Pons (tissue), 1 donor: ENCODE measurements at places on chromosomes 3 and 15.

- DNase-seq: no peak
Observed at GRCh38 chr15:29787767-29788166, 34.5 kb downstream of the TJP1 start.

DNA sequence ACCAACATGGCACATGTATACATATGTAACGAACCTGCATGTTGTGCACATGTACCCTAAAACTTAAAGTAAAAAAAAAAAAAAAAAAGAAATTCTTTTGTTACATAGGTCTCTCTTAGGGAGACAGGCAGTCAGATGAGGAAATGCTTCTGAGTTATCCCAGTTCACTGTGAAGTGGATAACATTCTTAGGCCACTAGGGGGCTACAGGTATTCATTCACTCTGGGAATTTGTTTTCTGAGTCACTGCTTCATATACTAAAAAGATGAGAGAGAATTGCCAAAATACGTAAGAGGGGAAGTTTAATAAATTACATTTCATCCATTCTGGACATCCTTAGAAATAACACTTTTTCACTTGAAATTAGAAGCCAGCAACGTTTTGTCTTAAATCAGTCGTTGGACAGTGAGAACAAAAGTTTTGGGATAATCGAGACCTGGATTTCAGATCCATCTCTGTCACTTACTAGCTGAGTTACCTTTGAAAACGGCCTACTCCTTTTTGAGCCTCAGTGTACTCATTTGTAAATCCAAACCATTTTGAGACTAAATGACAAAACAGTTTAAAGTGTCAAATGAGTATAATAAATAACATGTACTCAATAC is 738.4 kb upstream of the ALCAM start:
- DNase-seq: peak; percentile 20

DNA sequence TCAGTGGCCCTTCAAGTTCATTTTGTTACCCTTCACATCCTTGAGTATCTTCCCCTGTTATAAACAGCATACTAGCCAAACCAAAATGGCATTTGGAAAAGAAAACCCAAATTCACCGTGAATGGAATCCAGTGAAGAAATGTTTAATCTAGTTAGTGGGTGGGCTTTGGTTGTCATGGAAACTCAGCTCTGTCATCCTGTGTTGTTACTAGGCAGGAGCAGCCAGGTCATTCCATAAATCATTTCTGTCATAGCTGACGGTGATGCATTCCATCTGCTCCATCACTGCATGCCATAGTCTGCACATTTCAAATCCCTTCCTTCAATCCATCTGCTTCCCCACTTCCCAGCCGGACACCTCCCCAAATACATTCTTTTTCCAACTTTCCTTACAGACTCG is 140.4 kb upstream of the CGNL1 start:
- DNase-seq: no peak

- no peak for DNase-seq
Observed at GRCh38 chr3:171333784-171334464, 126.3 kb downstream of the TNIK start.

DNA sequence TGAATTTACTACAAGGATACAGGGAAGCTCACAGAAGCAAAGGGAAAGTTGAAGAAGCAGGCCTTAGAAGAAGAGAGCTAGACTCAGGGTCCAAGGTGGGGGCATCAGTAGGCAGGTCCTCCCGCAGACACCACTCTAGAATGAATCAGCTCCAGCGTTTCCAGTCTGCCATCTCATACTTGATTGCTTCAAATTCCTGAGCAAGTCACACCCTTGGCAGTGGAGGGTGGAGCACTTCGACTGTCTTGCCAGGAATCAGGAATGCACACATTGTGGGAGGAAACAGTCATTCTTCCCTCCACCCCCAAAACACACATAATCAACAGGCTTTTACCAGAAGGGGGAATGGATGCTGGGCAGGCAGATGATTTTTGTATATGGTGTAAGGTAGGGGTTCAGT is 78.5 kb downstream of the CHCHD6 start:
- DNase-seq: no peak

DNA sequence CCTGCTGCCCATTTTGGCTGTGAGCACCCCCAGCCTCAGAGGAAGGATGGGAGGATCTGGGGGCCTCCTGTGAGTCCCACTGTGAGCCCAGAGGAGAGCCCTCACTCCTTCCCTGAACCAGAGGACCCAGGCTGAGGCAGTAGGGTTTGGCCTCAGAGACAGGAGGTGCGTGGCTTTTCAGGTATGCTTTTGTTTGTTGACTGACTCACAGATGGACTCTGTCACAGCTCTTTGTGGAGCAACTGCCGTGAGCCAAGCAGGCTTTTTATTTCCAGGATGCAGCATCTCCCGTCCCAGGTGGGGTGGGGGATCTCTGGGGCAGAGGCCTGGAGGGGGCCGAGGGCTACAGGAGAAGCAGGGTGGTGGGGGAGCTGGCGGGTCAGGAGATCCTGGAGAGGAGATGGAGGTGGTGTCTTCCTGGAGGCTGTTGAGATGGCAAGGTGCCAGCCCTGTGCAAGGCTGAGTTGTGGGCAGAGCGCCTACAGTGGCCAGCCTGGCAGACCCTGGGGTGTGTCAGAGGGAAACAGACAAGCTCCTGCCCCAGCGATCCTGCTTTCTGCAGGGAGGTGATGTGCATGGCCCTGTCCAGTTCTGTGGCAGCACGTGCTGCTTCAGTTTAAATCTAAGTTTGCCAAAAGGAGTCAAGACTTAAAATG is 24.0 kb downstream of the PLXNA1 start:
- DNase-seq: no peak

DNA sequence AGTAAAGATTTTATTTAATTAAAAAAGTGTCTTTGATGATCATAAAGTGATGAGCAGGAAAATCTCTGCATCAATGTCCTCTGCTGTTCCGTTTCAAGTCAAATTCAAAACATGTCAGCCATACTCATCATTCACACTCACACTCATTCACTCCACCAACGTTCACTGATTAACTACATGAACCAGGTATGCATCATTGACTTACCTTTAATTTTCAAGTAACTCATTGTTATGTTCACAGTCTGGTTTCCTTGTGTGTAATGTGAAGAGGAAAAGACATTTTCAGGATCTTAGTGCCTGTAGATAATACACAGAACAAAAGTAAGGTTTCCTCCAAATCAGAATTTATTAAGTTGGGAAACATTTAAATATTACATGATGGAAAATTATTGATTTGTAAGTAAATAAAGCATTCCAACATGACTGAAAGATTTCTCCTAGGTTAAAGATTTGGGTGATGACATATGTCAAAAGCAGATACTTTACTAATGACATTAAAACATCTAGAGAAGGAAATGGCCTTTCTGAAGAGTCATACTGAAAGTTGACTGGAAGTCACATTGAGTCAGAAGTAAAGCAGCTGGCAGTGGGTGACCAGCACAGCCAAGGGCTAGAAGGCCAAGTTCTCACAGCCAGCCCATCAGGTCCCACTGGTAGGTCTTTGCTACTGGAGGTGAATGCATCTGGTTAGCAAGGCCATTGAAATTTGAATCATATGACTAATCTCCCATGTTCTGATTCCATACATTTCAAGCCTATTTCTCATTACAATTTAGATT is 251.9 kb downstream of the CDIN1 start:
- no peak for DNase-seq

DNA sequence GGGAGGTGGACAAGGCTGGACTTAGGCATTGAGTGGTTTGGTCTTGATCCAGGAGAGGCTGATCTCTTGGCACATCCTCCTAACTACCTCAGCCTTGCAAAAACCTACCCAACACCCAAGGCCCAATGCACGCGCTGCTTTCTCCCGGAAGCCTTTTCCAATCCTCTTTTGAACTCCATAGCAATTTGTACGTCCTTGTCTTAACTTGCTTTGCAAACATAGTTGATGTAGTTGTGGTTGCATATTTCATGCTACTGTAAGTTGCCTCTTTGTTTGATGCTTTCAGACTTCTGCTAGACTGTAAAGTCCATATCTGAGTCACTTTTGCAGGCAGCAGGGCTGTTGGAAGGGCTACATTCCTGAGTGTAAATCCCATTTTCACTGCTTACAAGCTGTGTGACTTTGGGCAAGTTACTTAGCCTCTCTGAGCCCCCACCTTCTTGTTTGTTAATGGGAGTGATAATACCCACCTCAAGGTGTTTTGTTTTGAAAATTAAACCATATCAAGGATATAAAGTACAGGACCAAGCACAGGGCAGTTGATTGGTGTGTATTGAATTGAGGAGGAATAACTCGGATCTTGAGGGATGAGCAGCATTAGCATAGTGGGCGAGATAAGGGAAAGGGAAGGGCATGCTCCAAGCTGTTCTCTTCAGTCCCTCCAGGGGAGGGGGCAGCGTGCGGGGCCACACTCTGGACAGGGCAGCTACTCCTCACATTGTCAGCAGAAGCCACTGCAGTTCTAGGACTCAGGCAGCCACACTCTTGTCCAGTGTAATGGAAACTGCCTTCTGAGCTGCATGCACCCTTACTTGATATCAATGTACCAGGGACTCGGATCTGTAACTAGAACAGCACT is 28.8 kb downstream of the SIAH2 start:
- DNase-seq: no peak

DNA sequence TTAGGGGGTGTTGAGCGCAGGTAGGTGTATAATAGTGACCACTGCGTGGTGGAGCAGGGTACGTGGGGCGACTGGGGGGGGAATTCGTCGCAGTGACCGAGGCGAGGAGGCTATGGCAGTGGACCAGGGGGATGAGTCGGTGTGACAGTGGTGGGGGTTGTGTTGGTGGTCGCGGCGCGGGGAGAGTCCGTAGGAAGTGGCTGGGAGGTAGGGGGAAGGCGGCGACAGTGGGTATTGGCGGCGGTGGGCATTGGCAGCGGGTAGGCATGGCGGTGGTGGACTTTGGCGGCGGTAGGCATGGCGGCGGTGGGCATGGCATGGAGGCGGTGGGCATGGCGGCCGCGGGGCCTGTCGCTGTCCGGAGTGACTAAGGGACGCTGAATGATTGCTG is 739 bp downstream of the SNRPN start:
- no peak for DNase-seq

DNA sequence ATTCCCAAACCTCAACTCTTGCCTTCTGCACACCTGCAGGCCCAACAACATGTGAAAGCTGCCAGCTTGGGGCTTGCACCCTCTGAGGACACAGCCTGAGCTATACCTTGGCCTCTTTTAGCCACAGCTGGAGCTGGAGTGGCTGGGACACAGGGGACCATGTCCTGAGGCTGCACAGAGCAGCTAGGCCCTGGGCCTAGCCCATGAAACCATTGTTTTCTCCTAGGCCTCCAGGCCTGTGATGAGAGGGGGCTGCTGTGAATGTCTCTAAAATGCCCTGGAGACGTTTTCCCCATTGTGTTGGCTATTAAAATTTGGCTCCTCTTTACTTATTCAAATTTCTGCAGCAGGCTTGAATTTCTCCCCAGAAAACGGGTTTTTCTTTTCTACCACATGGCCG is 7.2 kb downstream of the ZKSCAN7 start:
- no peak for DNase-seq

- DNase-seq: no peak
Observed at GRCh38 chr3:149055575-149055974, 30.8 kb downstream of the HLTF start.

GRCh38 chr3:52026041-52026440 is 30.3 kb downstream of the DUSP7 start:
- no peak for DNase-seq

GRCh38 chr15:85531083-85531482 is 150.7 kb downstream of the AKAP13 start:
- no peak for DNase-seq

- peak; percentile 89 for DNase-seq
Observed at GRCh38 chr3:11021611-11022011, 29.1 kb downstream of the SLC6A1 start.

- no peak for DNase-seq
Observed at GRCh38 chr3:111547631-111548030, 5.6 kb downstream of the CD96 start.

GRCh38 chr3:90253131-90253530 is 1145.7 kb downstream of the EPHA3 start:
- DNase-seq: no peak

GRCh38 chr3:149845570-149846244 is 32.7 kb downstream of the RNF13 start:
- DNase-seq: no peak

DNA sequence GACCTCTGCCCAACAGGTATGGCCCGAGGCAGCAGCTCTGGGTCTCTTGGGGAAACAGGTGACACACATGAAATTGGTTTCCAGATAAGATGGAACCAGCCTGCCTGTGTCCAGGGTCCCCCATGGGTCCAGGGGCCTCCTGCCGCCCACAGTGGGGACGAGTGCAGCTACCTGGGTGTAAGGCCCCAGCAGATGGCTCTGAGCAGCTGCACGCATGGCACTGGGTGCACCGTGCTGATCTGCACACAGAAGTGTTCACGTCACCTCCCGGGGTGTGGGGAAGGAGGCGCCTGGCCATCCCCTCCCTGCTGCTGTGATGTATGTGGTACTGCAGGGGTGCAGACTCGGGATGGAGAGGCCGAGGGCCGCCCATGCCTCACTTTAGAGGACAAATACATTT is 63.6 kb downstream of the NIPA2 start:
- no peak for DNase-seq

GRCh38 chr15:36688310-36689011 is 109.0 kb downstream of the CDIN1 start:
- DNase-seq: no peak

DNA sequence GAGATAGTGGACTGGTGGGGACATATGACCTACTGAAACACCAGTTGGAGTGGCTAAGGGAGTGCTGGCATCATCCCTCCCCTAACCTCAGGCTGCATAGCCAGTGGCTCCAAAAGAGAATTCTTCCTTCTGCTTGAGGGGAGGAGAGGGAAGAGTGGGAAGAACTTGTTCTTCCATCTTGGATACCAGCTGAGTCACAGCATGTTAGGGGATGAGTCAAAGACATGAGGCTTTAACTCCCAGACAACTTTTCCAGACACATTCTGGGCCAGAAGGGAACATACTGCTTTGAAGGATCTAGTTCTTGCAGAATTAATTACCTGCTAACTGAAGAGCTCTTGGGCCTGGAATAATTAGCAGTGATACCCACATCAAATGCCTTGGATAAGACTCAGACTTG is 36.8 kb upstream of the PEX5L start:
- no peak for DNase-seq

DNA sequence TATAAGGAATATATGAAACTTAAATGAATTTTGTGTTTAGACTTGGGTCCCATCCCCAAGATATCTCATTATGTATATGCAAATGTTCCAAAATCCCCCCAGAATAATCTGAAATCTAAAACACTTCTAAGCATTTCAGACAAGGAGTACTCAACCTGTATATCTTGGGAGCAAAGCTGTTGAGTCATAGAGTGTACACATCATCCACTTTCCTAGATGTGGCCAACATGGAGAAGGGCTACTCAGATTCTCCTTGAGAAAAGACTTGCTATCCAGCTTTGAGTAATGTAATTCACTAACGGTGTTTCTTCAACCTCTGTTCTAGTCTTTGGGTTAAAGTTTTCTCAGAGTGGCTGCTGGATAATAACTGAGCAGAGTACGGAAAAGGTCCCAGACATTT is 215.5 kb upstream of the POU1F1 start:
- DNase-seq: no peak

GRCh38 chr3:183817639-183818038 is 7.7 kb downstream of the MAP6D1 start:
- no peak for DNase-seq

GRCh38 chr3:190301591-190301990 is 20.7 kb downstream of the CLDN1 start:
- no peak for DNase-seq

- peak; percentile 64 for DNase-seq
Observed at GRCh38 chr3:186930143-186930640, at the start of gene ST6GAL1. TSS of gene ST6GAL1 (plus strand) at chr3:186930526. CDS start at chr3:187042704, 112,178 bp downstream.
